ENCODE measurements at places on chromosomes 16 and 17. TPM values are rescaled to one million over a fixed set of nuclear protein-coding genes. Genes with fewer than 3 reads are reported as not detected.

The PRSS36 gene
- total RNA-seq, result 1.3 TPM

The NPIPB6 gene
- 1.1 TPM for total RNA-seq

The SOX9 gene
- 7.0 TPM for total RNA-seq

The NOXO1 gene
- total RNA-seq, result 0.30 TPM

The CLEC18A gene
- total RNA-seq, result 0.47 TPM

The NME4 gene
- total RNA-seq, result 45.4 TPM

The SLC2A4 gene
- total RNA-seq, result 151 TPM

The ARHGAP27 gene
- total RNA-seq, result 18.9 TPM

The BEAN1 gene
- 0.48 TPM for total RNA-seq

The TBC1D3C gene
- not detected for total RNA-seq

The VAT1L gene
- total RNA-seq, result 20.6 TPM

The CARD14 gene
- not detected for total RNA-seq

The ALOX15B gene
- total RNA-seq, result 1.2 TPM

The ICAM2 gene
- 109 TPM for total RNA-seq

The C17orf58 gene
- total RNA-seq, result 10.1 TPM

The C16orf96 gene
- not detected for total RNA-seq

The TSPAN10 gene
- not detected for total RNA-seq

The KRTAP4-9 gene
- not detected for total RNA-seq

The SMIM36 gene
- not detected for total RNA-seq

The CCDC78 gene
- 0.43 TPM for total RNA-seq

The CCDC137 gene
- 3.8 TPM for total RNA-seq

The LRRC46 gene
- total RNA-seq, result not detected

The DYNLRB2 gene
- total RNA-seq, result not detected

The ZSCAN10 gene
- not detected for total RNA-seq

The EME1 gene
- 0.33 TPM for total RNA-seq

The KRTAP9-4 gene
- not detected for total RNA-seq

The DECR2 gene
- 18.7 TPM for total RNA-seq

The MARVELD3 gene
- total RNA-seq, result not detected

The CD7 gene
- 1.7 TPM for total RNA-seq

The CCL16 gene
- not detected for total RNA-seq

The GSDMA gene
- not detected for total RNA-seq

Measured in right atrium auricular region (tissue), 2 donors.